ENCODE measurements at places on chromosomes 3 and 15. TPM values are rescaled to one million over a fixed set of nuclear protein-coding genes. Genes with fewer than 3 reads are reported as not detected.

The BBS4 gene
- 5.4 TPM for total RNA-seq

The MORC1 gene
- not detected for total RNA-seq

The ZKSCAN7 gene
- total RNA-seq, result 1.2 TPM

The MESP2 gene
- 0.14 TPM for total RNA-seq

All from pulmonary artery endothelial cell (primary cell).